Epithelial cell of prostate (primary cell): ENCODE measurements at places on chromosomes 6 and 20.

DNA sequence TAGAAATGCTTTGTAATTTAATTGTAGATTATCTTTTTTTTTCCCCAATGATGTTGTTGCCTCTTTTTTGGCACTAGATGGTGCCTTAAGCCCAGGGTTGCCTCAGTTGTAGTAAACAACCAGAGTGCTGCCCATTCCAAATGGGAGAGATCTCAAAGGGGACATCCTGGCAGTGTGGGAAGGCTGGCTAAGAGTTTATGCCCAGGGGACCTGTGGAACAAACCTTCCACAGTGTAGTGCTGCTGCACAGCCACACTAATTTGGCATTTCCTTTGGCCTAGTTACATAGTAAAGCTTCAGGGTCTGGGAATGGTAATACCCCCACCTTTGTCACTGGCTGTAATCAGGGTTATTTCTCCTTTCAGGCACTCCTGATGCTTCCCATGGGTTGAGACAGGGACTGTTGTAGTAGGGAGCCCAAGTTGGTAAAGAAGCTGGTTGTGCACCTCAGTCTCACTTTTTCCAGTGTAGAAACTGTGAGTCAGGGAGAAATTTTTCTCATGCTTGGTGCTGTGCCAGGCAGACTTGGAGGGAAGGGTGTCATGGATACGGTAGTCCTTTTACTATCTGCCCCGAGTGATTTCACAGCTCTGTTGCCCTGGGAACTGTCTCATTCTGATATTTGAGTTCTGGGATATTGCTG lies 177.8 kb upstream of the ECI2 start:
- DNase-seq: peak; percentile 81

DNA sequence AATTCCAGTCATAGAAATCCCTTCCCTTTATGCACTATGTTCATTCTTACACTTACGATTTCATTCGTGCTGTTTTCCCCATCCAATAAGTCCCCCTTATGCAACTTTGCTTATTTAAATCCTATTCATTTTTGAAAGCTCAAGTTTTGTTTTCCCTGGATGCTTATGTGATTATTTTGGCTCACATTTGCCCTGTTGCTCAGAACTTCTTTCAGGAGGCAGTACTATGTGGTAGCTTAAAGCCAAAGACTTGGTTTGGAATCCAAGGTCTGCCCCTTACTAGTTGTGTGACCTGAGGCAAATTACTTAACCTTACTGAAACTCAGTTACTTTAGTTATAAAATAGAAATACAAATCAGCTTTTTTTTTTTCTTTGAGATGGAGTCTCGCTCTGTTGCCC lies 59.6 kb downstream of the MOXD1 start:
- DNase-seq: no peak

DNA sequence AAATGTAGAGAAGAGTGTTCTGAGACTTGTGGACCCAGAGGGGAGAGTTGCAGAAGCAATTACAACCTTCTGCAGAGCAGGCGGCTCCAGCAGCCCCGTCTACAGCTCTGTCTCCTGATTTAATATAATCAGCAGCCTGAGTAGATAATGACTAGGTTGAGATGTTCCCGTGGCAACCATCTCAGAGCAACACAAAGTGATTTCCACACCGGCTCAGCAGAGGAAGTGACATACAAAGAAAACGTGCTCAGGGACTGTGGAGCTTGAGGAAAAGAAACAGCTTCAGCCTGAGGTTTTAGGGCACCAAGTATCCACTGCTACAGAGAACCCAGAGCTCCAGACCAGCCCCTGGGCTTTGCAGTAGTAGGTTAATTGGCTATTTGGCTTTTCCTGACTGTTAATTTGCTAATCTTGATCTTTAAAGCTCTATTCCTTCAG lies 136.4 kb downstream of the MTFR2 start:
- DNase-seq: no peak

DNA sequence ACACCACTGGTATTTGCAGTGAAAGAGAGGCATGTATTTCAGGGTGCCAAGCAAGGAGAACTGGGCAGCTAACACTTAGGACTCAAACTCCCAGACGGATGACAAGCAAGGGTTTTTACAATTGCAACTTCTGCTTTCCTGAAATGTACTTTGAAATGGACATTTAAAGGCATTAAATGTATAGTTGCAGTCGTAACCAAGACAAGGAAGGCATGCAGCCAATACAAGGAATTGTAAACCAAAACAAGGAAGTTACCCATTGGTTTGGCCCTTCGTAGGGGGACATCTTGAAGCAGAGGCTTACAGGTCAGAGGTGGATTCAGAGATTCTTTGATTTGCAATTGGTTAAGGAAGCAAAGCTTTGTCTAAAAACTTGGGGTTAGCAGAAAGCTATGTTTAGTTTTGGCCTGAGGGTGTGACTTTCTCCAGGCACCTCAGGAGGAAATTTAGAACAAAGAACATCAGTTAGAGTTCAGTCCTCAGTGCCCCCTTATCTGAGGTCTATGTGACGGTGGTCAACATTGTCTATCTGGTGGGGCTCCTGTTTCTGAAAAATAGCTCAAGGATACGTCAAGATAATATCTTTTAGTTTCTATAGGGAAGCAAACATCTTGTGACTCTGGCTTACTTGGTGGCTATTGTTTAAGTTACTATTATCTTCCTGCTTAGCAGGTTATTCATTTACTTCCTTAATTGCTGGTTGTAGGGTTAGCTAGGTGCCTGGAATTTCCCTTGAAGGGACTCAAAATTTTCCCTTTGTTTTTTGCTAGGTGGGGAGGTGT lies 266.0 kb downstream of the CD83 start:
- DNase-seq: no peak

DNA sequence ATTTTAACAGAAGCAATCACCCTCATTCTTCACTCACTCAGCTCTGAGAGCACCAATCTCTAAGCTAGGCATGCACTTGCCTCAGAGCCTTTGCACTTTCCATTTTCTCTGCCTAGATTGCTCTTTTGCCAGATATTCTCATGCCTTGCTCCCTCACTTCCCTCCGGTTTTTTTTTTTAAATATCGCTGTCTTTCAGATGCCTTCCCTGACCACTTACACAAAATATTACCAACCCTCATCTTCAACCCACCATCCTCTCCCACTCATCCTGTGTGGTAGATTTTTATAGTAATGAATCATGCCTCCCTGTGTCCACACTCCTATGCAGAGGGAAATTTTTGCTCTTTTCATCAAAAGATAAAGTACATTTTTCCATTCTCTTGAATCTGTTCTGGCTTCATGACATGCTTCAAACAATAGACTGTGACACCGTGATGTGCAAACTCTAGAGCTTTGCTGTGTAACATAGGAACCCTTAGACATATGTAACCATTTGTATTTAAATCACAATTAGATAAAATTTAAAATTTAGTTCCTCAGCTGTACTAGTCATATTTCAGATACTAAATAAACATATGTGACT lies 437.1 kb downstream of the UTRN start:
- DNase-seq: no peak

GRCh38 chr6:16731478-16732051 lies 29.7 kb downstream of the ATXN1 start:
- no peak for DNase-seq

DNA sequence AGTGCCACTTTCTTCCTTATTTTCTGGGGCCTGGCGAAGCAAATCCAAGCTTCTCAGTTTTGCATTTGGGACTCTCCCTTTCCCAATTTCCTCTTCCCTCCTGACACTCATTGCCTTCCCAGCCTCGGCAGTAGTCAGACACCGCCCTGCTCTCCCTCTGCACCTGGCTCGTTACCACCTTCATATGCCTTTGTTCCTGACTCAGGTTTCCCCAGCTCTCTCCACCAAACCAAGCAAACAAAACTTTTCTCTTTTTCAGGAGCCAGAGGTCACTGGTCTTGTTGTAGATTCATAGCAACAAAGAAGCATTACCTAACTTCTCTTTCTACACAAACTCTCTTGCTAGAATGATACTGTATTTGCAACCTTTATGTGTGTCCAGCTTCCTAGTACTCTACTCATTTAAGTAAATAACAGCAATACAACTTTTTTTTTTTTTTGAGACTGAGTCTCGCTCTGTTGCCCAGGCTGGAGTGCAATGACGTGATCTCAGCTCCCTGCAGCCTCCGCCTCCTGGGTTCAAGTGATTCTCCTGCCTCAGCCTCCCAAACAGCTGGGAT lies 9.0 kb upstream of the ZC3H12D start:
- no peak for DNase-seq

- no peak for DNase-seq
These were observed 159.2 kb upstream of the COL21A1 start for GRCh38 chr6:56406276-56407269.

DNA sequence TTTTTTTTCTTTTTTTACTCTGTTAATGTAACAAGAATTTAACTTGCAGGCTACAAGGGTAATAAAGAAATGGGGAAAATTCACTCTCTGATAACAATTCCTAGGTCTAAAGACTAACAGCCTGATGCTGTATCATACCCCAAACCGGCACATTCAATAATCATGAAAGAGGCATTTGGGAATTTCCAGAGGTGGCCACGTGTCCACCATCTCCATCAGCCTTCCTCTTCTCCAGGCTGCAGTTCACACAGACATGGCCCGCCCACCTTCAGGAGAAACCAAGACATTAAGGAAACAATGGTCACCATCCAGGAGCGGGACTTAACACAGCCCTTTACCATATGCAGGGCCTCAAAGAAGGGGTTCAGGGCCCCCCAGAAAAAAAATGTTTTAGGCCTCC lies 44.8 kb downstream of the PDE10A start:
- DNase-seq: no peak

- DNase-seq: peak; percentile 20
These were observed 124.6 kb upstream of the CDH4 start for GRCh38 chr20:61127311-61128039.

GRCh38 chr20:9141070-9141469 lies 72.2 kb downstream of the PLCB4 start:
- DNase-seq: no peak

DNA sequence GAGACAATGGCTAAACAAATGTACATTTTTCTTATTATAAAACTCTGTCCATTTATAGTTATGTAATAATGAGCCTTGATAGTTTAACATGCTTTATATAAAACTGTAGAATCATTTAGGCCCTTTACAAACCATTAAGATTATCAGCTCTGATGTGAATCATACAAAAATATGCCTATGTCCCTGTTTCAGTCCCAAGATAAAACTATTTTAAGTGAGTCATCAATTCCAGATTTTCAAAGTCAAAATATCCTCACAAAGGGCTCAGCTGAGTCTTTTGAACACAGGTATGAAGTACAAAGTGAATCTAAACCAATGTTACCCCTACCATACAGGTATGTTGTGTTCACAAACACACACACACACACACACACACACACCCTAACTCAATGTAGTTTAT lies 88.0 kb downstream of the PTPRK start:
- DNase-seq: no peak

DNA sequence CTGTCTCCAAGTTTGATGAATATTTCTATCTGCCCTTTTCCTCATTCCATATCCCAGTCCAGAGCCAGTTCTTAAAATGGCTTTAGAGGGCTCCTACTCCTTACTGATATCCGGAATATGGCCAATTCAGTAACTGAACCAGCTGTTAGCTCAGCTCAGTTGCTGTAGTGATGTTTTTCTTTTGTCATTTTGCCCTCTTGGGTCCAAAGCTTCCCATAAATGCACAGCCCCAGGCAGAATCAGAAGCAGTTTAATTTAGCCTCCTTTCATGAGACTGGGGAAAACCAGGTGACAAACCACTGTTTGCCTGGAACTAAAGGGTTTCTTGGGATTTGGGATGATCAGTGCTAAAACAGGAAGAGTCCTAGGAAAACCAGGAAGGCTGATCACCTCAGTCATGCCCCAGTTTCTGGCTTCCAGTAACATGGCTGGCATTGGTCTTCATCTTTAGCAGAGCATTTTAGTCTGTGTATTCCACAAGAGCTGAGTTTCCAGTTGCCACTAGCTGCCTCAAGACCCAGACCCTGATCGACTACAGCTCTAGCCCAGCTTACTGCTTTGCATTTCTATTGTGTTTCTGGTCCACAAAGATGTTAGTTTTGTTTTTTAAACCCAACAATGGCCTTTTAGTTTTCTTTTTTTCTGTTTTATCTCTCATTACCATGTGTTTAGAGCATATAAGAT lies 40.6 kb upstream of the REV3L start:
- DNase-seq: no peak

DNA sequence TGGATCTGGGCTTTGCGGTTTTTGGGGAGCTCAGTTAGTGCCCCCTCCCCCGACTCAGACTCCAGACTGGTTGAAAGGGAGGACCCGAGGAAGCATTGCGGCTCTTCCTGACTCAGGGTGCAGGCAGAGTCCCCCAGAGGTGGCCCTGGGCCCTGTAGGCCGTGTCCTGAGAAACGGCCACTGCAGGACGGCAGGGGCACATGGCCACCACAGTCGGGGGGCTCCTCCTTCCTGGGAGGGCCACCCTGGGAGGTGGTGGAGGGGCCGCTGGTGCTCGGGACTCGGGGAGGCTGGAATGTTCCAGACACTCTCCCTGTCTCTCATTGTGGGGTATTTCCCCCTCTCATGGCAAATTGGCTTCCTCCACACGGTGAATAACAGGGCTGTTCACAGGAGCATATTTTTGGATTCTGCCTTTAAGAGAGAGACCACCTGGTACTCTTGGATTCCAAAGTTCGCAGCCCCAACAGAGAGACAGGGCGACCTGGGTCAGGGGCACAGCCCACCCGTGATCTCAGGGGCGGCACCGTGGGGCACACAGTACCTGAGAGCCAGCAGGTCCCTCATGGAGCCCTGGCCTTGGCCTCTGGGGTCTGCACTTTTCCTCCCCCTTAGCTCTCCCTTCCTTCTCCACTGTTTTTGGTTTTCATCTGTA lies 35.7 kb downstream of the FRMD1 start:
- no peak for DNase-seq

- DNase-seq: no peak
These were observed 29.7 kb upstream of the TBXT start for GRCh38 chr6:166197361-166197760.

DNA sequence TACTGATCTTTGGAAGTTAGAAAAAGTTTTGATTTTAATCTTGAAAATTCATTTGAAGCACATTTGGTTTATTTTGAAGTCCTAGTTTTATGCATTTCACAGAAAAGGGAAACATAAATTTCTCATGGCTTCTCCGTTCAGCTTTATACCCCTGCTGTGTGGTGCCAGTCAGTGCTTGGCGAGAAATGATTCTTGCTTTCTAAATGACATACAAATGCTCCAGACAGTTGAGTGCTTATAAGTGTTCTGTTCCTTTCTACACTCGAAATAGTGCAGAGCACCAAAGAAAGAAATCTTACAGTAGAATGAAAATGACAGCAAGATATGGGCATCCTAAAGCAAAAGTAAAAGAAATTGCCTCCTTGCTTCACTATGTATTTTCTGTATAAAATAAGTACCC lies 9.0 kb upstream of the ZNF292 start:
- no peak for DNase-seq

DNA sequence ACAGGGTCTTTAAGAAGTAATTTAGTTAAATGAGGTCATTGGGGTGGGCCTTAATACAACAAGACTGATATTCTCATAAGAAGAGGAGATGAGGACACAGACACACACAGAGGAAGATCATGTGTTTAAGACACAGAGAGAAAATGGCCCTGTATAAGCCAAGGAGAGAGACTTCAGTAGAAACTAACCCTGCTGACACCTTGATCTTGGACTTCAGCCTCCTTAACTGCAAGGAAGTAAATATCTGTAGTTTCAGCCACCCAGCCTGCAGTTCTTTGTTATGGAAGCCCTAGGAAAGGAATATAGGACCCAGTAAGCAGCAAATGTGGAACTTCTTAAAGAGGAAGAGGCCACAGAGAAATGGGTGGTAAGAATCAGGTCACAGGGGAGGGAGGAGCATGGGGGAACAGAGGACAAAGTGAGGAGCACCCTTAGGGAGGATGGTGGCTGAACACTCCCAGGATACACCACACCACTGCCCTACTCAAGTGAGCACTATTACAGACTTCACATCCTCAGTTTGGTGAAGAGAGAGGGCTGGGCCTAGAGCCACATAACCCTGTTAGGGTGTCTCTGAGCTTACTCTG lies 762 bp downstream of the SIRPB1 start:
- DNase-seq: no peak
